NCI-H1694 (cell line): ENCODE measurements at places on chromosomes 13 and 19.

DNA sequence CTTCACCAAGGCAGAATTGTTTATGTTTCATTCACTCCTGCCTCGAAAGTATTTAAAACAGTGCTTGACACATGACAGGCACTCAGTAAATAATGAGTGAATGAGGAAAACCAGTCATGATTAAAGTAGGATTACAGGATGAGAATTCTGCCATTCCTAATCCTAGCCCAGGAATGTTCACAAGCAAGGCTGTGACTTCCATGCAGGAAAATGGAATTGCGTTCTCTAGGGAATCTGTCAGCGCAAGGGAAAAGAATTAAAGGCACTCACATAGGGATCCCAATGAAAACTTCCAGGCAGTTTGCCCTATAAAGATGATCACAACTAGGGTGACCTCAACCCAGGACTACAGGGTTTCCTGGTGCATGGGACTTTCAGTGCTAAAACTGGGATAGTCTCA, 143.4 kb downstream of the CYSLTR2 start:
- no peak for DNase-seq

DNA sequence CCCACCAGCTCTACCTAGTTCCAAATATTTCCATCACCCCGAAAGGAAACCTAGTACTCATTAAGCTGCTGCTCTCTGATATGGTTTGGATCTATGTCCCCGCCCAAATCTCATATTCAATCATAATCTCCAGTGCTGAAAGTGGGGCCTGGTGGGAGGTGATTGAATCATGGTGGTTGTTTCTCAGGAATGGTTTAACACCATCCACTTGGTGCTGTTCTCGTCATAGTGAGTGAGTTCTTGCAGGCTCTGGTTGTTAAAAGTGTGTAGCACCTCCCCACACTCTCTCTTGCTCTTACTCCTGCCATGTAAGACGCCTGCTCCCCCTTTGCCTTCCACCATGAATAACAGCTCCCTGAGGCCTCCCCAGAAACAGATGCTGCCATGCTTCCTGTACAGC, 43.4 kb upstream of the MED4 start:
- no peak for DNase-seq

GRCh38 chr13:40132249-40132648, 476.8 kb downstream of the COG6 start:
- no peak for DNase-seq

- DNase-seq = no peak
These were observed 1158.0 kb downstream of the EFNB2 start for GRCh38 chr13:105377452-105377851.

DNA sequence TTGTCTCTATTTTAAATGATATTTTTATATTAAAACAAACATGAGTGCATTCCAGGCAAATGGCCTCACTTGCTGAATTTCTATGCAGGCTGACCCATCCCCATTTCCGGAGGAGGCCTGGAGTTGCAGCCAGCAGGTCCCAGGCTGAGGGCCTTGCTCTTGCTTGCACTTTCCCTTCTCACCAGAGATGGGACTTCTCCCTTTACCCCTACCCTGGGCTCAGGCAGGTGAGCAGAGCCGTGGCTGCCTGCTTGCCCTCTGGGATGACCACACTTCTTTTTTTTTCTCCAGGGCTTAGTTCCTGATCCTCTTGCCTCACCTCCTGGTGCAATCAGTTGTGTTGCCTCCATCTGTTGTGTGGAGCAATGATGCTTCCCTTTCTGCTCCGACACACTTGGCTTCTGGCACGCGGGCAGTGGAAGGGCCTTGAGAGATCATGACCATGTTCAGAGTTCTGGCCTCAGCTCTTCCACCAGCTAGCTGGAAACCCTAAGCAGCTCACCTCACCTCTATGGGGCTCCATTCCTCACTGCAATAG, 11.1 kb upstream of the OLFM4 start:
- DNase-seq = no peak

GRCh38 chr19:36172852-36173251, 20.6 kb upstream of the COX7A1 start:
- DNase-seq = no peak
